ENCODE measurements at places on chromosomes 13 and 19.
A peak's percentile ranks its signal among the peaks of the same experiment; 100 is the strongest.

GRCh38 chr19:19451429-19452242 is 46.2 kb downstream of the GATAD2A start:
- no peak for DNase-seq

- no peak for DNase-seq
Measured at GRCh38 chr13:112251930-112252585, 124.1 kb upstream of the SPACA7 start.

DNA sequence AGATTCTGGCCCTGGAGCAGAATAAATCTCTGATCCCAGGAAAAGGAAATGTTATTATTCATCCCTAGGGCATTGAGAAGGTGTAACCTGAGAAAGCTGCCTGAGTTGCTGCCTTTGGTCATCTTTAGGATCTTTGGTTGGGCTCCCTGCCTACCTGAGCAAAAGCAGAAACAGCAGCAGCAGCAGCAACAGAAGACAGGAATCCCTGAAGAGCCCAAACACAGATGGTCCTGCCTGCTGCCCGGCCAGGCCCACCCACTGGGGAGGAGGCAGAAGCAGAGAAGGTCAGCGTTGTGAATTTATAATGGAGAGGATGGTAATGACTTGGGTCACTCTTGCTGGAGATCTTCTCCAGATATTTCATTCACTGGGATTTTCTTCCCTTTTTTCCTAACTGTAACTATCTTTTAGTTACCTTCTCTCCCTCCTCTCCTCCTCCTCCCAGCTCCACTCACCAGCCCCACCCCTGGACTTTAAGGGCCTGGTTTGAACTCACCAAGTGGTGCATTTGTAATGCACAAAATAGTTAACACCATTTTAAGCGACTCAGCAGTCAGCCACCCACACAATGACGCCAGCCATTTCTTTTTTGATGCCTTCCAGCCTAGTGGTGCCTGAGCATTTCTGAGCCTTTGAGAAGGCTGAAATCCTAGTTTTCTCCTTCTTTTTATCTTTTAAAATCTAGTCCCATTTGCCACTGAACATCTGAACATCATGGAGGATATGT is 91.7 kb downstream of the HSPH1 start:
- no peak for DNase-seq

- DNase-seq: no peak
Measured at GRCh38 chr13:88806438-88806837, 1135.3 kb downstream of the SLITRK5 start.

DNA sequence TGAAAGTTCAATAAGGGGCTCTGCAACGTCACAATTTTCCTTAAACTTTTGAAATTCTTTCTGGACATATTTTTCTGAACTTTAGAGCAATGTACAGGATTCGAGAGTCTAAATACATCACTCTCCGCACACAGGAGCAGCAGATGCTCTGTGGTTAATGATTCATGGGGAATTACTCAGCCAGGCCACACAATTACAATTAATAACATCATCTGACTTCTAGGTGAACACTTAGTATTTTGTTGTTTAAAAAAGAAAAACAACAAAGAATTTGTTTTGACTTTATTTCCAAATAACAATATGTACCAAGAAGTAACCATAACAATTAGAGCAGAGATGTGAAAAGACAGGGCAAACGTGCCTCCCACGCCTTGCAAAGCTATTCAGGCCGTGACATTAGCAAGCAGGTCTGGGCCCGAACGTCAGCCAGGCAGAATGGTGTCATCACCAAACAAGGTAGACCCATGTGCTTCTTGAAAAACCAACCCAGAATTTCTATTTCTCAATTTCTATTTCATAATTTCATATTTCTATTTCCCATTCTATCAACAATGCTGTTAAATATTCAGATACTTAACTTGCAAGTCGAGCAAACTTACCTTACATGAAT is 236.3 kb downstream of the COL4A1 start:
- DNase-seq: no peak

GRCh38 chr19:47036097-47036651 is 12.2 kb downstream of the TMEM160 start:
- DNase-seq: peak; percentile 68

GRCh38 chr13:62433660-62434059 is 1018.0 kb upstream of the PCDH20 start:
- DNase-seq: no peak

- DNase-seq: peak; percentile 29
Measured at GRCh38 chr19:34365463-34366401, 736 bp downstream of the GPI start.

GRCh38 chr19:15935167-15935702 is 906 bp upstream of the CYP4F11 start:
- no peak for DNase-seq

DNA sequence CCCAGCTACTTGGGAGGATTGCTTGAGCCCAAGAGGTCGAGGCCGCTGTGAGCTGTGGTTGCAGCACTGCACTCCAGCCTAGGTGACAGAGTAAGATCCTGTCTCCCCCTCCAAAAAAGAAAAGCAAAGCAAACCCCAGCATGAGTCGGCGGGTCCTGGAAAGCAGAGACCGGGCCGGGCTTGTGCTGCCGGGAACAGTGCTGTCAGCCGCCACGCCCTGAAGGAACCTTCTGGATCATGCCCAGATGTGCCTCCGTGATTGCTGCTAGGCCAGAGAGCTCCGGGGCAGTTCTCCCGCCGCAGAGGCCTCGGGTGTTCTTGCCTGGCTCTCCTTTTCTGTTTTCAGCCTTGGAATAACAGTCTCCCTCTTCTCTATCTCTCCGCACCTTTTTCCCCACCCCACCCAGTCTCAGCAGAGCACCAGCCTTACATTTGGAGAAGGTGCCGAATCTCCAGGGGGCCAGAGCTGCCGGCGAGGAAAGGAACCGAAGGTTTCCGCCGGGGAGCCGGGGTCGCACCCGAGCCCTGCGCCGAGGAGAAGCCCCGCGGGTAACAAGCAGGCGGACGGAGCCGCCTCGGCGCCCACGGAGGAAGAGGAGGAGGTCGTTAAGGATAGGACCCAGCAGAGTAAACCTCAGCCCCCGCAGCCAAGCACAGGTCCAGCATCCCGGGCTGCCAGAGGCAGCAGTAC is 181.9 kb downstream of the STK24 start:
- no peak for DNase-seq

- peak; percentile 47 for DNase-seq
Measured at GRCh38 chr19:1220976-1221903, 15.7 kb downstream of the STK11 start.

- no peak for DNase-seq
Measured at GRCh38 chr13:75751350-75751749, 115.2 kb downstream of the LMO7 start.

- no peak for DNase-seq
Measured at GRCh38 chr13:48600374-48601364, 53.1 kb upstream of the CYSLTR2 start.

- no peak for DNase-seq
Measured at GRCh38 chr13:24748061-24748400, 15.9 kb upstream of the RNF17 start.

DNA sequence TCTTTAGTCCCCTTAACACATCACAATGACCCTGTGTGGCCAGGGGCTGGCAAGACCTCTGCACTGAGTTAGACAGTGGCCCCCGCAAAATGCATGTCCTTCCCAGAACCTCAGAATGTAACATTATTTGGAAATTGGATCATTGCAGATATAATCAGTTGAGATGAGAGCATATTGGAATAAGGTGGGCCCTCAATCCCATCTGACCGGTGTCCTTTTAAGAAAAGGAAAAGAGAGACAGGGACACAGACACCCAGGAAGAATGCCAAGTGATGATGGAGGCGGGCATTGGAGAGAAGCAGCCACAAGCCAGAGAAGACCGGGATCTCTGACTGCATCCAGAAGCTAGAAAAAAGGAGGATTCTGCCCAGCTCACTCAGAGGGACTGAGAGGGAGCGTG is 1.8 kb downstream of the FAM187B start:
- no peak for DNase-seq

DNA sequence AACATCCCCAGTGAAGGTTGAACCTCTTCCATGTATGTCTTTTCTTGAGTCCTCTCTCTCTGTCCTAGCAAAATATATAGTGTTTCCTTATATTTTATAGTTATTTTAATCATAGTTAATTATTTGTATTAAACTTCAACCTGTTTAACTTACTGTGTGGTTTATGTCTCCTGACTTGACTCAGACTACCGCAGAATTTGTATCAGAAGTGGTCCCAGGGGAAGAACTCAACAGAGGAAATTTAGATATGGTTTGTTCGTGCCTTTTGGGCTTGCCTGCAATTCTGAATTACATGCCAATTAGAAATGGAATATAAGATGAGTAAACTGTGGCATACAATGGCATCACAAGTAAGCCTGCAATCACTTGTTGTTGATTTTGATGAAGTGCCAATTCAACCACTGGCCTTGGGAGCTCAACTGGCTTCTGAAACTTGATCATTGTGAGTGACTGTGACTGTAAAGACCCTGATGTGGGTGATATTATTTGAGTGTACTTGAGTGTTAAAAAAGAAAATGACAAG is 1459.5 kb upstream of the PCDH20 start:
- DNase-seq: no peak

- peak; percentile 60 for DNase-seq
Measured at GRCh38 chr19:49592486-49593232, 1.7 kb downstream of the PRR12 start.

DNA sequence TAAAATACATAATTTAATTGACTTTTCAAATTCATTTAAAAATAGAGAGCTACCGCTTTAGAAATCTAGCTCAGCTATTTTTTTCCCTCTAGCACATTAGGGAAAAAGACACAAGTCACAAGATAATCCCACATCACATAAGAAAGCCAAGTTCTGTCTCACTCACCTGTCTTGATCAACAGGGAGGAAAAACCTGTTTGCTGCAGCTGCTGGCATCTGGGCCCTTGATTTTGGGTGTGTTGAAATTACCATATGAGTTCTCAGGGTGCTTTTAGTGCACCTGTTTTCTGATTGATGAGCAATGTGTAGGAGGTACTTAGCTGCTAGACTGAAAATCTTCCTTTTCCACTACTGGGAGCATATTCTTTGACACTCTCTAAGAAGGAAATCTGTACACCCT is 53.8 kb downstream of the ZDHHC20 start:
- no peak for DNase-seq

DNA sequence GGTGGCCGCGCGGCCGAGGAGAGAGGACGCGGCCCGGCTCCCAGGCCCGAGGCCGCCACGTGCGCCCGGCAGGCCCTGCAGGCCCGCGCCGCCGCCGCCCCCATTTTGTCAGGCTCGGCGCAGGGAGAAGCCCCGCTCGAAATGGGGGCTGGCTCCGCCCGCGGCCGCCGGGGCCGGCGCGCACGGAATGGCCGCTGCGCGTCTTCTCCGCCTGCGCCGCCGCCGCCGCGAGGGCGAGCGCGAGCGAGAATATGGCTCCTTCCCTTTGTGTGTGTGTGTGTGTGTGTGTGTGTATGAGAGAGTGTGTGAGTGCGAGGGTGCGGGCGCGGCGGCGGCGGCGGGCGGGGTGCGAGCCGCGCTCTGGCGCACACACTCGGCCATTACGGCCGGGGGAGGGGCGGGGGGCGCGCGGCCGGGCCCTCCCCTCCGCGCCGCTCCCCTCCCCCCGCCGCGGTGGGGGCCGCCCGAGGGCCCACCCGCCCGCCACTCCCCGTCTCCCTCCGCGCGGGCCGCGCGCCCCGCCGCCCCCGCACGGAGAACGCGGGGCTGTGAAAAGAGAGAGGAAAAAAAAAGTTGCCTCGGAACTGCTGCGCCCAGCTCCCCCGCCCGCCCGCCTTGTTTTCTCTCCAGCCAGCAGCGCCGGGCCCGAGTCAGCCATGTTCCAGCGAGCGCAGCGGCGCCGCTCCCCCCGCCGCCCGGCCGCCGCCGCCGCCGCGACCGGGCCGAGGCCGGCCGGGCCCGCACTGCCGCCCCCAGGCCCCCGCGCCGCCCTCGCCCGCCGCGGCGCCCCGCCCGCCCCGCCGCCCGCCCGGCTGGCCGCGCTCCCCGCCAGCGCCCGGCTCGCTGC is 1.0 kb downstream of the HMGB1 start:
- DNase-seq: peak; percentile 82

DNA sequence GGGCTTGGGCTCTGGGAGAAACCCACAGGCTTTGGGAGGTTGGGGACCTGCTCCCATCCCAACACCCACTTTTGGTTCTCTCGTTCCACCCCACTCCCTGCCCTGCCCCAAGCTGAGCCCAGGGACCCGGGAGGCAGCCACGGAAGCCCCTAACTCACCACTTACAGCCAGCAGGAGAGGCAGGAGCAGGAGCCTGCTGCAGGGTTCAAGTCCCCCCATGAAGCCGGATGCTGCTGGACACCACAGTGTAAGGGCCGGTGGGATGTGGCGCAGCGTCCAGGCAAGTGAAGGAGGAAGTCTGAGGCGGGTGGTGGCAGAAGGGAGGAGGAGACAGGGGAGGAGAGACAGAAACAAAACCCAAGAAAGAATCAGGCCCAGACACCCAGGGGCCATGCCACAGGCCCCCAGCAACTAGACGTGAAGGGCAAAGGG is at the start of gene TYROBP:
Gene TYROBP, minus strand, starts transcription at position 286 of the 432 bp plus-strand sequence. Its CDS starts 67 bp downstream, at position 219.
- no peak for DNase-seq

DNA sequence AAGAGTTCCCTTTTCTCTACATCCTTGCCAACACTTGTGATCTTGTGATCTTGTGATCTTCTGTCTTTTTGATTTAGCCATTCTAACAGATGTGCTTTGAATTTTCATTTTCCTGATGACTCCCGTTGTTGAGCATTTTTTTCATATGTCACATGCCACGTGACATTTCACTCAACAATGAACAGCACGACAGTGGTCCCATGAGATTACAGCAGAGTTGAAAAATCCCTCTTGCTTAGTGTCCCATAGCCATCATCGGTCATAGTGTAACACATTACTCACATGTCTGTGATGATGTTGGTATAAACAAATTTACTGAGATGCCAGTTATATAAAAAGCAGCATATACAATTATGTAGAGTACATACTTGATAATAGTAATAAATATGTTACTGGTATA is 256.1 kb upstream of the OBI1 start:
- no peak for DNase-seq

DNA sequence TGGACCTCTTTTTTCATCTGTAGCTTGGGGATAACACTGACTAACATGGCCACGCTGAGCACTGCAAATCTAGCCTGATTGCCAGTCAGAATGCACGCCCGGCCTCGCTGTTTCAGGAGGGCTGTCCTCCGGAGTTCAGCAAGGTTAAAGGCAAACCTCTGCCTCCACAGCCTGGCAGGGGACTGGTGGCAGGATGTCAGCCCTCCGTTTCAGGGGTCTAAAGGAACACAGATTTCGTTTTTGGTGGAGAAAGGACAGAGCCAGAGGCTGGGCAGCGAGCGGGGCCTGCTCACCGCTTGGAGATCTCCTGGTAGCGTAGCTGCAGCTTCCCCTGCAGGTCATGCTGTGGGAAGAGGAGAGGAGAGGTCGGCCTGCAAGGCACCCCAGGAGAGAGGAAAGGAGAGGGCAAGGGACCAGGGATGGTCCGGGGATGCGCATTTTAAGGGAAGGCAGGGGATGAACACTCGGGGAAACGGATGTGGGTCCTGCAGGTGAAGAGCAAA is 560 bp downstream of the NDUFA7 start:
- DNase-seq: peak; percentile 61

- no peak for DNase-seq
Measured at GRCh38 chr13:27504868-27505194, 54.5 kb upstream of the MTIF3 start.

GRCh38 chr19:5216141-5216847 is 124.3 kb downstream of the PTPRS start:
- no peak for DNase-seq

All from erythroblast (primary cell).